ENCODE measurements at places on chromosomes 16 and 17. TPM values are rescaled to one million over a fixed set of nuclear protein-coding genes. Genes with fewer than 3 reads are reported as not detected.

DNA sequence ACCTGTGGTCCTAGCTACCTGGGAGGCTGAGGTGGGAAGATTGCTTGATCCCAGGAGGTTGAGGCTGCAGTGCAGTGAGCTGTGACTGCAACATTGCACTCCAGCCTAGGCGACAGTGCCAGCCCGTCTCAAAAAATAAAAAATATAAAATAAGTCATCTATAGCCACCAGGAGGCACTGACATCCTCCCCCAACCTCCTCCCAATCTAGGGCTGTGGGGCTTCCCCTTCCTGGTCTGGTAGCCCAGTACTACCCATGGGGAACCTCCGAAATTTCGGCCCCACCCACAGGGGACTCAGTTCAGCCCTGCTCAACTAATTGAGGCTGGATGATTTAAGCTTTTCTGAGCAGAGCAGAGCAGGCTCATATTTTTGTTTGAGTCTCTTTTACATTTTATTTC lies 3.2 kb downstream of the ZSCAN10 start:
- peak; percentile 24 for DNase-seq

- no peak for DNase-seq
Observed at GRCh38 chr16:16073001-16073545, 123.7 kb downstream of the ABCC1 start.

GRCh38 chr16:81478876-81479511 lies 34.4 kb downstream of the CMIP start:
- no peak for DNase-seq

DNA sequence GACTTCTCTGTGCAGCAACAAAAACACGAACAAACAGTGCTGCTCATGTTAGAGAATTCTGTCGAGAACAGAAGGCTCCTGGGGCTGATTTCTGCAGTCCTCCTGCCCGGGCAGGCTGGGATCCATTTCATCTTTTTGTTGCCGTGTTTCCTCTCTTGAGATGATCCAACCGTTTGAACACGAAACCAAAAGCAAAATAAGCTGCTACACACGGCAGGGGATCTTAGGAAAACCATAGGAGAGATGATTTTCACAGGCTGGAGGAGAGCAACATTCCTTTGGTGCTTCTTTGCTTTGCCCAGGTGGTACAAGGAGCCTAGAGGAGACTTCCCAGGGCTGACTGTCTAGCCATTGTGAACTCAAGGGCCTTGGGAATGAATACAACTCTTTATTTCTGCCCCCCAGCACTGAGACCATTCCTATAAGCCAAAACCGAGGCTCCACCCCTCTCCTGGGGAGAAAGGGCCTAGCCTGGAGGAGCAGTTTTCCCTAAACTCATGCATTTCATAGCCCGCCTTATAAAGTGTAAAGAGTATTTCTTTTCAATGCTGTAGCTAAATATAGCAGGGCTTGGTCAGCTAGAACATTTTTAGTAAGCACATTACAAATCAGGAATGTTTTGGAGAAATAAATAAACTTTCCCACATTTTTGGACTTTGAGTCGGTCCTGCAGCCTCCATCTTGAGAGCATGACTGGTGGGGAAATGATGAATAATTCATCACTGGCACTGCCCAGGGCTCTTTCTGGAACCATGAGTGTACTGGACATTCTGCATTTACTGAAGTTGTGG lies 7.7 kb downstream of the FOXL1 start:
- DNase-seq, result no peak

GRCh38 chr17:79252886-79253285 lies 178.3 kb downstream of the ENGASE start:
- no peak for DNase-seq

The RASL10B gene
- 2.3 TPM for total RNA-seq

- no peak for DNase-seq
Observed at GRCh38 chr17:45834471-45835396, 9.9 kb upstream of the SPPL2C start.

The RUNDC3A gene
- total RNA-seq, result not detected

- DNase-seq, result no peak
Observed at GRCh38 chr17:12077773-12078172, 57.1 kb downstream of the MAP2K4 start.

- no peak for DNase-seq
Observed at GRCh38 chr17:45667591-45668171, 116.4 kb upstream of the CRHR1 start.

Data from NCI-H460 (cell line).